Type B pancreatic cell (in vitro differentiated cells): ENCODE measurements at places on chromosomes 16 and 17. TPM values are rescaled to one million over a fixed set of nuclear protein-coding genes. Genes with fewer than 3 reads are reported as not detected.

The TEKT3 gene
- 0.56 and 1.3 TPM in 2 replicates for total RNA-seq

The KCNH6 gene
- total RNA-seq, result 4.4 and 9.0 TPM in 2 replicates

The TSR1 gene
- total RNA-seq, result 37.8 and 40.3 TPM in 2 replicates

The MT1H gene
- 2.2 and 2.4 TPM in 2 replicates for total RNA-seq

The C1QTNF8 gene
- not detected in 2 replicates for total RNA-seq

The CCDC47 gene
- 71.8 and 78.2 TPM in 2 replicates for total RNA-seq

The NOD2 gene
- 0.12 and 0.31 TPM in 2 replicates for total RNA-seq

The SPNS3 gene
- 0.31 and 0.34 TPM in 2 replicates for total RNA-seq
